Activated naive CD4-positive, alpha-beta T cell (primary cell): ENCODE measurements at places on chromosomes 11 and 22.
A peak's percentile ranks its signal among the peaks of the same experiment; 100 is the strongest.

- DNase-seq, result no peak
These were observed 36.4 kb upstream of the GLYATL1 start for GRCh38 chr11:58902881-58903280.

DNA sequence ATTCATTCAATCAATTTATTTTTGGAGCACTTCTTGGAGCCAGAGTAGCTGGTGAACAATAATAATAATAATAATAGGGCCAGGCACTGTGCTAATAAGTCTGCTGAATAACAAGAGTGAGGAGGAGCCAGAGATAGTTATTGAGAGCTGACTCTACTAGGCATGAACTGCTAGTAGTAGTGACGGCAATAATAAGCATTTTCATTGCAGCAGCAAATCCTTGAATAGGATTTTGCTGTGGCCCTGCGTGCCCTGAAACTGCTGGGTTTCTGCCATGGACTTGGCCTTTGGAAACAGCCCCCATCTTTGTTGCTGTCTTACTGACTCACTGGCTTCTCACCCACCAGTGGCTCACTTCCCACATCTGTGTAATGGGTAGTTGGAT is 545.9 kb downstream of the MIAT start:
- DNase-seq, result no peak

DNA sequence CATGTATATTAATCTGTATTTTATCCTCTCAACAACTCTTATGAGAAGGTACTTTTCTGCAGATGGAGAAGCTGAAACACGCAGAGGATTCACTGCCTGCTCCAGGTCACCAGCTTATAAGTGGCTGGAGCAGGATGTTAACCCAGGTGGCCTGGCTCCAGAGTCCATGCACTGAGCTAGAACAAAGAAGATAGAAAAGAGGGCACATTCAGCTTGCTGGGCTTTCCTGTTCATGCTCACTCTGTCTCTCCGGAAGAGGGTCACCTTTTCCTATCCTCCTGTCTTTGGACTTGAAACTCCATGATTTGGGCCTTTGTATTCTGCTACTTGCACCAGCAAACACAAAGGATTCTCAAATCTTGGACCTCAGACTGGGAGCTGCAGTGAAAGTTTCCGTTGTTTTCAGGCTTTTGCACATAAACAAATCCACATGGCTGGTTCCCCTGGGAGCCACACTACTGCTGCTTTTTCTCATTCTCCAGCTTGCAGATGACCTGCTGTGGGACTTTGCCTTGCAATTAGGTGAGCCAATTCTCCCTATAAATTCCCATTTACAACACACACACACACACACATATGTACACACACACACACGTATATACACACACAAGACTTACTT is 117.3 kb upstream of the GRK3 start:
- no peak for DNase-seq

- DNase-seq, result no peak
These were observed 155.8 kb upstream of the MTMR2 start for GRCh38 chr11:96079691-96080090.

- no peak for DNase-seq
These were observed 226.2 kb downstream of the TMEM135 start for GRCh38 chr11:87263979-87264378.

DNA sequence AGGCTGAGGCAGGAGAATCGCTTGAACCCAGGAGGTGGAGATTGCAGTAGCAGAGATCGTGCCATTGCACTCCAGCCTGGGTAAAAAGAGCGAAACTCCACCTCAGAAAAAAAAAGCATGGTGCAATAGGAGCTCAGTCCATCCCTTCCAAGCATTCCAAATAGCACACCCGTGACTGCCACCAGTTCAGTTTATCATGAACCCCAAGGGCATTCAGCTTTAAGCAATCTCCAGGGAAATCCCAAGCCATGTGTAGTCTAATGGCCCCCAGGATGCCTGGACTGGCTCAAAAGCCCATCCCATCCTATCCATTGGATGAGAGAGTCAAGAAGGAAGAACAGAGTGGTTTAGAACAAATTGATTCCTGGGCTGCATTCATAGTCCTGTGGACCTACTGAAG is 16.2 kb downstream of the MICAL3 start:
- no peak for DNase-seq

DNA sequence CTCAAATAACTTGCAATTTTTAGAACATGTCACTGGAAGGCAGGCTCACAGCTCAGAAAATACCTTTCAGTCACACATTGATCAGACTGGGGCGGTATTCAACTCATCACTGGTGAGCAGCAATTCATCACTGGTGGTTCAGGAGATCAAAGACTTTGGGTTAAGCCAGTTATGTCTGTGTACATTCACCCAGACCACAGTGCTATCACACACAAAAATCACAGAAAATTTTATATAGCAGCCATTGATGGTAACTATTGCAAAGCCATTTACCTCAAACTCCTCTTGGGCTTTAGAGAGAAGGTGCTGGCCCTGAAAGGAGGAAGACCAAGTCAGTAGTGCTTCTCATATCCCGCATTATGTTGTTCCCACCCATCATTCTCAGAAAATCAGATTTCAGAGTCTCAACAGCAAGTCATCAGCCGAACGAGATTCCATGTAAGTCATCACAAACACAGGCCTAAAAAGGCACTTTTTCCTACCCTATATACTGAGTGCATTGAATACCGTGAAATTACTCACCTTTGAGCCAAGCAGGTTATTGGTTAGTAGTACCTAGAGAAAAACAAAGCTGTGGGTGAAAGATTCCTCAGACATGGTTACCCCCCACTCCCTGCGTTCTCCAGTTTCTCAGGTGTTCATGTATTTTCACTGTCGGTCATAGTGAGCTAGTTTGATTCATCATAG is 14.0 kb upstream of the WDR74 start:
- DNase-seq, result no peak

DNA sequence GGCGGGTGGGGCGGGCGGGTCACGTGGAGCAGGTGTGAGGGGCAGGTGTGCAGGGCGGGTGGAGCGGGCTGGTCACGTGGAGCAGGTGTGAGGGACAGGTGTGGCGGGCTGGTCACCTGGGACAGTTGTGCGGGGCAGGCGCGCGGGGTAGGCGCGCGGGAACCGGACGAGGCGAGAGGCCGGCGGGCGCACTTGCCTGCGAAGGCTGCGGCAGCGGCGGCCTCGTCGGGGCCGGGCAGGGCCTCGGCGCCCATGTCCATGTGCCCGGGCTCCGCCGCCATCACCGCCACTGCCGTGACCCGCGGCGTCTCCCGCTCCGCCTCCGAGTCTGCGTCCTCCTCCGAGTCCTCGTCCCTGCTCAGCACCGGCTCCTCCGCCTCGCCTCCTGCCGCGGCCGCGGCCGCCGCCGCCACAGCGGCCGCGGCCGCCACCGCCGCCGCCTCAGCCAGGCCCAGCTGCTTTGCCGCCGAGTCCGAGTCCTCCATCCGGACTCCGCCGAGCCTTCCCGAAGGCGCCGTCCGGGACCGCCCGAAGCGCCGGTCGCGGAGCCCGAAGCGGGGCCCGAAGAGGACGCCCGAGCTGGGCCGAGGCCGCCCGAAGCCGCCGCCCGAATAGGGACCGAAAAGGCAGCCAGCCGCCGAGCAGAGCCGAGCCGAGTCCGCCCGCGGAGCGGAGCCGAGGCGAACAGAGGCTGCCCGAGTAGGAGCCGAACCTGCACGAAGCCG is at the start of gene DEAF1:
TSS of gene DEAF1 (minus strand) at position 660 of the 725 bp plus-strand sequence. CDS start at position 485, 175 bp downstream.
- DNase-seq, result peak; percentile 99

- DNase-seq, result no peak
These were observed 46.9 kb upstream of the NUP160 start for GRCh38 chr11:47895035-47895434.

DNA sequence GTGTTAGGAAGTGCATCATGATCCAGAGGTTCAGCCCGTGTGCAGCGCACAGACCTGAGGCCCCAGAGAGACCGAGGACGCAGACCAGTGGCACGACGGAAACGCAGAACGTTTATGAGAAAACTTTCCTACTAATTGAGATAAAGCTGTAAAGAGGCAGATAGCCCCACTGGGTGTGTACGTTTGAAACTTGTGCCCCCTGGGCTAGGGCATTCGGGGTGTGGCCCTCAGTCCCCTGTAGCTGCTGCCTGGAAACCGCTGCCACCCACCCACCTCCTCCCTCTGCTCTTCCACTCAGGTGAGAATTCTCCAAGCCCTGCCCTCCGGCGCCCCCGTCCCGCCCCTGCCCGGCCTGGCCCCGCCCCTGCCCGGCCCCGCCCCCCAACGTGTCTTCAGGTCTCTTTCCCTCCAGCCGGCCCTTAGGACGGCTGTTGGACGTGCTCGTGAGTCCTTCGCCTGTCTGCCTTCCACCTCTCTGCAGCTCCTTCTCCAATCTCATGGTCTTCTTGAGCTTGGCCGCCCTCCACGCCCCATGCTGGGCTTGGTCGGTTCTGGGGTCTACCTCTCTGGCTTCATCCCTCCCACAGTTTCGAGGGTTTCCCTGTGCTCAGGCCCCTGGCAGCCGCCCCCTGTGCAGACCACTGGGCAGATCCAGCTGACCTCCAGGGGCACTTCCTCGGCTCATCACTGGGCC is 12.1 kb downstream of the MAPK8IP2 start:
- DNase-seq, result no peak

- DNase-seq, result no peak
These were observed 53.4 kb downstream of the P4HA3 start for GRCh38 chr11:74257959-74258553.

- no peak for DNase-seq
These were observed 44.6 kb upstream of the EP300 start for GRCh38 chr22:41047801-41048211.

GRCh38 chr11:19259487-19260345 is 19.0 kb upstream of the E2F8 start:
- no peak for DNase-seq

- no peak for DNase-seq
These were observed 13.8 kb upstream of the SLC39A13 start for GRCh38 chr11:47394322-47395222.

- DNase-seq, result no peak
These were observed 143.4 kb downstream of the MAML2 start for GRCh38 chr11:96199563-96200025.

GRCh38 chr11:85922367-85922766 is 67.2 kb downstream of the CCDC83 start:
- DNase-seq, result no peak

DNA sequence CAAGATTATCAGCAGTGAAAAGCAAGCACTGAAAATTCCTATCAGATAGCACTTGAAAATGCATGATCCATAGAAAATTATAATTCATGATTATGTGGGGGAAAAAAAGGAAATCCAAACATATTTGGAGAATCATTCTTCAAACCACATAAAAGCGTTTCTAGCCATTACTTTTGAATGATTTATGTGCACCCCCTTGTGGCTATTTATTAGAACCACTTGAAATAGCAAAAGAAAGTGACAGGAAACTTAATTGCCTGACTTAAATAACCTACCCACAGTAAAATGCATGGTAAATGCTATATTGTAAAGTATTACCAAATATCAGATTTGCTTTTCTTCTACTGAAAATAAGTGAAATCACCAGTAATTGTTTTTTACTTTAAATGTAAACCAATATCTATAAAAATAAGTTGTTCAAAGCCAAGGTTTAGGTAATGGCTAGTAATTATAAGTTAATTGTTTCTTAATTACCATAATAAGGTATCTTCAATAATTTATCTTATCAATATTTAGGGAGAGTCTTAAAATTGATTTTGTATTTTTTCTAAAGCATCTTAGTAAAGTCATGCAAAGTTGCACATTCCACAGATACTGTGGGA is 168.5 kb downstream of the ARHGAP42 start:
- no peak for DNase-seq

DNA sequence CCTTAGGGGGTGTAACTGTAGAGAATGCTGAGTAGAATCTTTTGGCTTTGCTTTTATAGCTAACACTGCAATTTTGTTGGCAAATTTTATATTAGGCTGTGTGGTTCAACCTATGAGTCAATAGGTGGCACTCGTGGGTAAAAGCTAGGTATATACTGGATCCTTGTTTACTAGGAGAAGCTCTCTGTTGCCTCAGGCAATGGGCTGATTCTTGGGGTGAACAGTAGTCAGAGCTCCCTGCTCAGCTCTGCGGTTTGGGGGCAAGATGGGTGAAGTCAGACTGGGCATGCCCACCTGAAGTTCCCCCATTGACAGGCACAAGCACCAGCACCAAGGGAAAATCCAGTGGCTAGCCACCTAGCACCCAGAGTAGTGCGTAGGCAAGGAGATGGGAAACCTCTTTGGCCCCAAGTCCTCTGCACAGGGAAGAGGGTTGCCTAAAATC is 238.7 kb downstream of the FAM181B start:
- DNase-seq, result no peak

- DNase-seq, result no peak
These were observed 769.5 kb upstream of the ANO3 start for GRCh38 chr11:25562417-25562816.

GRCh38 chr11:64119700-64120099 is 46.2 kb downstream of the MACROD1 start:
- no peak for DNase-seq

GRCh38 chr11:41399323-41399722 is 60.1 kb downstream of the LRRC4C start:
- DNase-seq, result no peak

DNA sequence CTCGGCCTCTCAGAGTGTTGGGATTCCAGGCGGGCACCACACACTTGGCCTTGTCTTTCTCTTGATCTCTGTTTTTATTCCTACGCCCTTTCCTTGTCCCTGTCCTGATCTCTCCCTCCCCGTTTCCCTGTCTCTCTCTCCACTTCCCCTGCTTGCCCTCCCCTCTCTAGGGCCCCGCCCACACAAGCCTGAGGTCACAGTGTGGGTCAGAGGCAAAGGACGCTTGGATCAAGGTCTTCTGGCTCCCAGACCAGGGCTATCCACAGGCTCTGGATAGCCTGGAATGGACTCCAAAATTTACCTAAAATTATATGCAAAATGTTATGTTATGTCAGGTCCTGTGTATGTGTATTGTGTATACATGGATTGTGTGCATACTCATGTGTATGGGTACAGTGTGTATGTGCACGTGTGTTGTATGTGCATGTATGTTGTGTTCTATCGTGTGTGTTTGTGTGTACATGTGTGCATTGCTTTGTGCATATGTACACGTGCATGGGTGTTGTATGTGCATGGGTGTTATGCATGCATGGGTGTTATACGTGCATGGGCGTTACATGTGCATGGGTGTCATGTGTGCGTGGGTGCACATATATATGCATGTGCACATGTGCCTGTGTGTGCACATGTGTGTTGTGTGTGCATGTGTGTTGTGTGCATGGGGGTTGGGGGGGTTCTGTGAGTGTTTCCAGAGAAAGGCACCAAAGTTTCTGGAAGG is 38.3 kb downstream of the TP53I11 start:
- no peak for DNase-seq

- DNase-seq, result no peak
These were observed 49.2 kb downstream of the CWC15 start for GRCh38 chr11:94924171-94924572.

GRCh38 chr11:34609850-34610249 is 11.0 kb upstream of the EHF start:
- no peak for DNase-seq

GRCh38 chr11:115425816-115426215 is 78.4 kb downstream of the CADM1 start:
- DNase-seq, result no peak

DNA sequence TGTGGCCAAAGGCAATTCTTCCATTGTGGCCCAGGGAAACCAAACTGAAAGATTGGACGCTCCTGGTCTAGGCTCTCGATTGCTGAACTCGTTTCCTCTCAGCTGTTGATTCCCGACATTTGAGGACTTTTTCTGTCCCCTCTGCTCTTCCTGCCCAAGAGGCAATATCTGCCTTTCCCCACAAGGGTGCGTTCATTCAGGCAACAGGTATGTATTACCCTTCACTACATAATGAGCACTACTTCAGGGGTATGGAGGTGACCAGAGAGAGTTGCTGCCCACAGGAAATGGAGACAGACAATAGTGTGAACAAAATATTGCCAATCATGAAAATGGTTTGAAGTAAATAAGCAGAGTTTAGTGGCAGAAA is 8.2 kb downstream of the PTH start:
- no peak for DNase-seq

GRCh38 chr11:47328449-47329390 is 23.8 kb downstream of the MYBPC3 start:
- no peak for DNase-seq
